ENCODE measurements at places on chromosomes 16 and 17.

- peak; percentile 77 for DNase-seq
Measured at GRCh38 chr17:59365383-59365981, 34.0 kb downstream of the YPEL2 start.

DNA sequence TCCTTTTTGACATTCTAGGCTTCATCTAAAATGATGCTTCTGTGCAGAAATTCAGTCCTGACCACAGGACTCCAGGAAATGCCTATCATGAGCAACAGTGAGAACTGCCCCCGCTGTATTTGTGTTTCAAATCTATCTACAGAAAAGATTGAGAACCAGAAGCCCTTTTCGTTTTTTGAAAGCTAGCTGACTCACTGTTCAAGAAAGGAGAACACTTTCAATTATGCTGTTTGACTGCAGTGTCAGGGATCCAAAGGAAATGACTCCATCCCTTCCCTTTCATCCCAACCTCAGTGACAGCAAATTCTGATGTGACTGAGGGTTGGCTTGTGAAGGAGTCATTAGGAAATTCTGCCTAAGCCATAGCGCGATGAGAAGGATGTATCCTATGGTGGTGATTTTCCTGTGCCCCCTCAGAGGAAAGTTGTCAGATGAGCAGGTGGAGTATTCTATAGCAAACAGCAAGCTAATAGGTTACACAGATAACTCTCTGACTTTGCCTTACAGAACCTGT lies 622.3 kb downstream of the TMEM114 start:
- DNase-seq = no peak

DNA sequence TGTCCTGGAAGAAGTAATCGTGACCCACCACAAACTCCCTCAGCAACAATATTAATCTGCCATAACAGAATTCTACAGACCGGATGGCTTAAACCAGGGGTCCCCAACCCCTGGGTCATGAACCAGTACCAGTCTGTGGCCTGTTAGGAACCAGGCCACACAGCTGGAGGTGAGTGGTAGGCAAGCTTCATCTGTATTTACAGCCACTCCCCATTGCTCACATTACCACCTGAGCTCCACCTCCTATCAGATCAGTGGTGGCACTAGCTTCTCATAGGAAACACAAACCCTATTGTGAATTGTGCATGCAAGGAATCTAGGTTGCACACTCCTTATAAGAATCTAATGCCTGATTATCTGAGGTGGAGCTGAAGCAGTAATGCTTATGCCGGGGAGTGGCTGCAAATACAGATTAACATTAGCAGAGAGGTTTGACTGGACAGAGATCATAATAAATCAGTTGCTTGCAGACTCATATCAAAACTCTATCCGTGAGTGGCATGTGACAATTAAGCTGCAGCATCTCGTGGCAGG lies 74.5 kb downstream of the NOG start:
- DNase-seq = no peak

DNA sequence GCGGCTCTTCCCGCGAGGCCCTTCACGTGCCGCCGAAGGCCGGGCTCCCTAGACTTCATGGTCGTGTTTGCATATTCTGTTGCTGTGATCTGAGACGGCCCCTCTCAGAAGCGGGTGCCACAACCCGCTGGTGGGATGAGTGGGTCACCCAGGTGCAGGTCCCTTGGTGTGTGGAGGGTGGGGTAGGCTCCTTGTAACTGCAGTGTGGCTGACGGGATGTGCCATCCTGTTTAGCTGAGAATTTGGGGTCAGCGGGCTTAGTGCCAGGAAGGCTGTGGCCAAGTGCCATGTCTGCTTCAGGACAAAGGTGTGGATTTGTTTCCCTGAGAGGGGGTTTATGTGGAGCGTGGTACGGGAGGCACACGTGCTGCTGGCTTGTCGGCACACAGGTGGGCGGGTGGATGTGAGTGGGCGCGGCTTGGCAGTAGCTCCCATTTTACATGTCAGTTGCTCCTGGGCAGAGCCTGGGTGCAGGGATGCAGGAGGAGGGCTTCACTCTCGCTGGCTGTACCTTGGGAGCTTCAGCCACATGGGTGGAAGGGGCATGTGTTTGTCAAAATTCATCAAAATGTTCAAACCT lies 9.2 kb upstream of the WFIKKN1 start:
- no peak for DNase-seq

DNA sequence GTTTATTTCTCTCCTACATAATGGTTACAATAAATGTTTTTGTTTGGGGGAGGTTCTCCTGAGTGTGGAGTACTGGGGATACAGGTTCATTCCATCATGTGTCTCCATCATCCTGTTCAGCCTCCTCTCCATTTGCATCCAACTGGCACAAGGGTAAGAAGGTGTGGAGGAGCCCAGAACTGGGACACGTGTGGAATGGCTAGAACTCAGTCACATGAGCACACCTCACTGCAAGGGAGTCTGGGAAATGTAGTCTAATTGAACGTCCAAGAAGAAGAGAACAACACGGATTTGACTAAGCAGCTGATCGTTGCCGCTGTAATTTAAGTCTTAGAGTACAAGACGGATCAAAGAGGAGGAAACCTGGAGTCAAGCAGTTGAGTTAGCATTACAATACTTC lies 6.1 kb downstream of the OR1A1 start:
- no peak for DNase-seq

GRCh38 chr17:4087911-4088693 lies 54.7 kb downstream of the ZZEF1 start:
- DNase-seq = no peak

DNA sequence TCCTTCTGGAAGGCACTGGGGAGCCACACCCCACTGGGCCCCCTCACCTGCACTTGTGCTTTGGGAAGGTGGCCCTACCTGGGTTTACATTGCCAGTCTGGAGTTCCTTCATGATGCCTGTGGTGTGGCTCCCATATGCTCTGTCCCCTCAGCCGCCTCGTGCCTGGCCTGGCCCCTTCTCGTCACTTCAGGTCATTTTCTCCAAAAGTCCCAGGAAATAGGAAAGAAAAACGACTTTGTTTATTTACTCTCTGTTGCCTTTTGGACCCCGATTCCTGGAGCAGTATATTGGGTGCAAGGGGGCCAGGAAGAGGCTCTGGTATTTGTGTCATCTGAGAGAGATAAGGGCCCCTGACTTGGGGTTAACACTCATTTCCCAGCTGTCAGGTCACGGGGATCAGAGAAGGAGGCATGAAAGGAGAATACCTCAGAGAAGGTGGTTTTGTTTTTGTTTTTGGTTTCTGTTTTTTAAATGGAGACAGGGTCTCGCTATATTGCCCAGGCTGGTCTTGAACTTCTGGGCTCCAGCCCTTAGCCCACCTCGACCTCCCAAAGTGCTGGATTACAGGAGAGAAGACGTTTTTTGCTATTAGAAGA lies 4.7 kb downstream of the SOCS3 start:
- DNase-seq = no peak

GRCh38 chr16:70700101-70701020 lies 14.5 kb upstream of the MTSS2 start:
- peak; percentile 45 for DNase-seq

- no peak for DNase-seq
Measured at GRCh38 chr17:64679710-64680216, 17.7 kb upstream of the SMURF2 start.

DNA sequence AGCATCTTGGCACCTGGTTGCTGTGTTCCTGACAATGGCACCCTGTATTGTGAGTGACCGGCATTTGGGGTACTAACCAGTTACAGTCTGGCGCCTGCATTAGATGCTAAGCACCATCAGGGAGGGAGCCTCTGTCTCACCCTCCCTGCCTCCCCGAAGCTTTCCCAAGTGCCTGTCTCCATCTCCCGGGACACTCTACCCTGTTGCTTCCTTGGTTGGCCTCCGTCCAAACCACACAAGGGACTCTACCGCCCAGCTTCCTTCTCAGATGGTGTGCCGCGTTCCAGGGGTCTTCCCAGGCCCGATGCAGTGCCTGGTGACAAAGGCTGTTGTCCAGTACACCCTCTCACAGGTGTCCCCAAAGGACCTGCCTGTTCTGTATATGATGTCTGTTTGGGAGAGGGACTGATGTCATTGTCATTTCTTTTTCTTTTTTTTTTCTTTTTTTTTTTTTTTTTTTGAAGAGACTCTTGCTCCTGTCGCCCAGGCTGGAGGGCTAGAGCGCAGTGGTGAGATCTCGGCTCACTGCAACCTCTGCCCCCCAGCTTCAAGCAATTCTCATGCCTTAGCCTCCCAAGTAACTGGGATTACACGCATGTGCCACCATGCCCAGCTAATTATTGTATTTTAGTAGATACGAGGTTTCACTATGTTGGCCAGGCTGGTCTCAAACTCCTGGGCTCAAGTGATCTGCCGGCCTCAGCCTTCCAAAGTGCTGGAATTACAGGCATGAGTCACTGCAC lies 6.7 kb downstream of the SNN start:
- no peak for DNase-seq

DNA sequence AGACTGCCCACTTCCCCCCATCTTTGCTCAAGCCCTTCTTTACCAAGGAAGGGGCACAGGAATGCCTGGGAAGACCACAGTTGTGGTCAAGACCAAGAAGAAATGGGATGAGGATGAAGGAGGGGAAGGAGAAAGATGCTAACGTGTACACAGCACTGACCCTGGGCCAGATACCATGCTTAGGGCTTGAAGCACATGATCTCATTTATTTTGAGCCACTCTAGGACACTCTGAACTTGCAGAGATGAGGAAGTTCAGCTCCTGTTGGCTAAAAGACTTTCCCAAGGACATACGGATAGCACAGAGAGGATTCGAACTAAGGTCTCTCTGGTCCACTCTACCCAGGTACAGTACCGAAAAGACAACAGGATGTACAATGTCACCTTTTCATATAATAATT lies 42.6 kb downstream of the PIK3R5 start:
- no peak for DNase-seq

DNA sequence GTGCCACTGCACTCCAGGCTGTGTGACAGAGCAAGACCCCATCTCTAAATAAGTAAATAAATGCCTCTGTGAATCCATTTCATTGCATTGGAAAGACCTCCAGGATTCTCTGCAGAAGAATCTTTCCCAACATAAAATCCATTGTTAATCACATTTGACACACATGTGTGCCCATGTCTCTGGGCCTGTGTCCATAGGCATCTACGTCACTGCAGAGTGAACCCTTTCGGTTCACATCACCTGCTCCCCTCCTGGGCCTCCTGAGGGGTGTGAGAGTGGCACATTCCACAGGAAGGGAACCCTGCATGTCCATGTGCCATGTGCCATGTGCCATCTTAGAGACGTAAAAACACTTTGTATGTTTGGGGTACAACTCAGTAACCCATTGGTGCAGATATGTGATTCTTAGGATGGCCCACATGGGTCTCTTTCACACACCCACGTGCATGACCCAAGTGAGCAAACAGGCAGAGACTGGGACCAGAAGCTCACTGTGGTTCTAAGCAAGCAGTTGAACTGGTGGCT lies 427.5 kb downstream of the MAF start:
- DNase-seq = no peak

DNA sequence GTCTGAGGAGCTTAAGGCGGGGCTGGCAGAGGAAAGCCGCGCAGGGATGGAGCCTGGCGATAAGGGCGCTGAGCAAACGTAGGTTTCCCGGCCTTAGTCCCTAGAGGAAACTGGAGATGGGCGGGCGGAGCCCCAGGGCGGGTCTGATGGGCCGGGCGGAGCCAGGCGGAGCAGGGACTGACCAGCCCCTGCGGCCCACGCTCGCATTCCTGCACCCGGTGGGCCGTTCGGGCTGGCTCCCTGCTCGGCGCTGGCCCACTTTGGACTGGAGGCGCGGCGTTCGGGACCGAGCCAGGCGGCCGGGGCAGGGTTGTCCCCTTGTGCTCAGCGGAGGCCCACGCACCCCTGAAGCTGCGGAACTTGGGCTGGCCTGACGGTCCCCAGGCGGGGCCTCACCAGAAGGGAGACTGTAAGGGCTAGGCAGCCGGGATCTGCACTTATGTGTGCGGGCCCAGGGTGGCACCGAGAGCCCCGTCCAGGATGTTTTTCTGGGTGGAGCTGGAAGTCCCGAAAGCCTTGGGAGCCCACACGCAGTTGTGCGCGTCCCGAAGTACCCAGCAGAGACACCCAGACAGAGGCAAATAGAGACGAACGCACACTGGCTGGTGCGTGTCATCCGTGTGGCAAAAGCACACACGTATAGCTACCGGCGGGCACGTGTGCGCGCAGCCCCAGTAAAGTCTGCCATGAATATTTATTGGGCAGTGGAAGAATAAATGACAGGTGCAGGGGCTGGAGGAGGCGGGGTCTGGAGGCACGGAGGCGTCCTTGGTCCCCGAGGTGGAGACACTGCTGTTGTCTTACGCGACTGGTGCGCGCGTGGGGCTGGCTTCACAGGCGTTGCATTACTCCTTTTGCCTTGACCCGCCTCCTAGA lies 1.4 kb downstream of the PYDC1 start:
- peak; percentile 58 for DNase-seq

GRCh38 chr17:71628306-71628705 lies 492.5 kb upstream of the SOX9 start:
- DNase-seq = no peak

DNA sequence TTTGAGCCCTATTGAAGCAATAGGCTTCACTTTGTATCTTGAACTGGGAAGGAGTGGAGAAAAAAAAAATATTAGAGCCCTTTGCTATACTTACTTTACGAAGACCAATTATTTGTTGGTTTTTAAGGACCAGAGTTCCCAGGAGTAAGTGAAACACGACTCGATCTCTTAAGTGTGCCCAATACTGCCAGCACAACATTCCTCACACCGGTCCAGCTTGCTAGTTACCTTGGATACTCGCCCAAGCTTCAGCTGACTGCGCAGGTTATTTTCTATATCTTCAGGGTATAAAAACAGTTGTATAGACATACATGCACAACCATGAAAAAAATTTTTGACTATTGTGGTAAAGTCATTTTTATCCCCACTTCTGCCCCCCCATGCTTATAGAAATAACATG lies 72.1 kb downstream of the RPTOR start:
- DNase-seq = no peak

DNA sequence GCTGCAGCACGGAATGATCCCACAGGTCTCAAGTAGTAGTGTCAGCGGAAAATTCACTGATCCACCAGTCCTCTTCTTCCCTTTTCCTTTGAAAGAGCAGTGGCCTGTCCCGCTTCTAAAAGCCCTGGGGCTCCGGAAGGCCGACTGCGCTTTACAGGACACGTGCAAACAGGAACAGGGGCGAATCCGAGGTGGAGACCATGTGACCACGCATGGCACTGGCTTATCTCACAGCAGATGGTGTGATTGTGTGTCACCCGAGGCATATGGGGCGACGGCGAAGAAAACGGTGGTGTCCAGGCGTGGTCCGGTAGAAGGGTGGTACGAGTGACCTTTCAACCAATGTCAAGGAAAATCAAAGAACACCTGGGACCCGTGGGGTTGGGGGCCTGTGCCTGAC lies 12.0 kb upstream of the KCNJ18 start:
- no peak for DNase-seq
